Hematopoietic multipotent progenitor cell treated with erythropoietin and hydrocortisone succinate and interleukin-3 and kit ligand, for 6 days (in vitro differentiated cells): ENCODE measurements at places on chromosomes 5 and 9.

- DNase-seq: no peak
Observed at GRCh38 chr5:168005093-168005492, 286.4 kb upstream of the WWC1 start.

- DNase-seq: no peak
Observed at GRCh38 chr5:15943487-15943886, 236.1 kb downstream of the MARCHF11 start.

DNA sequence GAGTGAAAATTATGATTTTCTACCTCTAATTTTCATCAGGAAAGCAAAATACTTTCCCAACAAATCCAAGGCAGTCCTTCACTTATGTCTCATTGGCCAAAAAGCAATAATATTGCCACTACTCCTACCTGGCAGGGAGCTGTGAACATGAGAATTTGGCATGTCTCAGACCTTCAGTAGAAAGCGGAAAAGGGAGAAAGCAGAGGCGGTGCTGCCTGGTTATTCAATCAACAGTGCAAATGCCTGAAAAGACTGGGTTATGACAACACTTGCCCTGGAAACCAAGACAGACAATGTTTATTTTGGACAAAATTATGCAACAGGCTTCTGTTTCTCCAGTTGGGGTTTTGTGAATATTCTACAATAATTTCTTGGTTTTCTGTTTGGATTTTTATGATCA, 194.4 kb downstream of the TAF11L14 start:
- DNase-seq: no peak

GRCh38 chr9:7103771-7104170, 346.0 kb downstream of the KDM4C start:
- no peak for DNase-seq

DNA sequence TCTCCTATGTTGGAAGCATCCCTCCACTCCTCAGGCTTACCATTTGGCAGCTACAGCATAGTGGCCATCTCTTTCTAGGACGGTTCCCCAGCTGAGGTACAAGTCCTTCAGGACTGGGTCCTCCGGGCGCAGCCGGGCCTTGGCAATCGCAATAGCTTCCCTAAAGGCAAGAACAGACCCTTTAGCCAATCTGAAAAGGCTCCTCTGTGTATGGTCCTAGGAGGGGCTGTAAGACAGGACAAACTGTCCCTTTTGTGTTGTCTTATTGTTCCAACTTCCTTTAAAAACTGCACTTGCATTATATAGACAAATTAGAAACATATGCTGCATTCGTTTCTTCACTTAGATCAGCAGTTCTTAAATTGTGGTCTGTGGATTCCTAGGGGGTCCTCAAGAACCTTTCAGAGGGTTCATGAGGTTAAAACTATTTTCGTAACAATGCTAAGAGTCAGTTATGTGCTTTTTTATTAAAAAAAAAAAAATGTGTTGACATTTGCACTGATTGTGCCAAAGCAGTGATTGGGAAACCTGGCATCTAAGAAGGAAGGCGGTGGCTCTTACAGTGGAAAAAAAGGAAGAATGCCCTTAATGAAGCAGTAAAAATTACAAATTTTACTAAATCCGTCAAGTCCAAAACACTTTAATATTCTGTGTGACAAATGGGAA, 38.7 kb downstream of the GEMIN5 start:
- no peak for DNase-seq

GRCh38 chr5:17129093-17129849, 88.2 kb upstream of the BASP1 start:
- DNase-seq: no peak

DNA sequence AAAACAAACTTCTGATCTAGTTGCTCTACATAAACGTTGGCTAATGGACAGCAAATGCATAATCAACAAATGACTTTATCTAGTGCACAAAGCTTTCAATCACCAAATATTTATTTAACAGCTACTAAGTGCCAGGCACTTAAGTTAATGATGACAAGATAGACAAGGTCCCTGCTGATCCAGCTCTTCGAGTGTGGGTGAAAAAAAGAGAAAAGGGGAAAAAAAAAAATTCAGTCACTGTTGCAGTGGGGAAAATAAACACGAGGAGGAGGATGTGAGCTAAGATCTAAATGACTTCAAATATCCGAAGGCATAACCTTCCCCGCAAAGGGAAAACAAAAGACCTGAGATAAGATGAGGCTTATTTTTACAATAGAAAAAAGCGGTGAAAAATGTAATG, 9.6 kb downstream of the PSIP1 start:
- DNase-seq: no peak

GRCh38 chr9:121220996-121221663, 19.5 kb upstream of the RAB14 start:
- no peak for DNase-seq

GRCh38 chr9:76985581-76985980, 33.9 kb upstream of the FOXB2 start:
- peak; percentile 15 for DNase-seq

- no peak for DNase-seq
Observed at GRCh38 chr5:80296121-80296520, 23.7 kb upstream of the SPZ1 start.

DNA sequence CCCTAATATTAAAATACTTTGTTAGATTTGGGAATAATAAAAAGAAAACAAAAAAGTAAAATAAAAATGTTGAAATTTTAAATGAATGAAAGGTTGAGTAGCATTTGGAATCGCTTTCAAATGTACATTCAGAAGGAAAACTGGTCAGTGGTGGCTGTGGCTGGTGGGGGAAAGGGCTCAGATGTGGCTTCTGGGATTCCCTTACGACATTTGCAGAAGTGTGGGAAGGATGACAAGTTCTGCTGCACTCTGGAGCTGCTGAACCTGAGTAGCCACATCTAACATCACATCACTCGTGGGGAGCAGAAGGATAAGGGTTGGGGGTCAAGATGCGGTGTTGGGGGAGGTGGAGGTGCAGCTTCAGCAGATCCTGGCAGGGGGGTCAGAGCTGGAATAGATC, 25.6 kb upstream of the CAST start:
- no peak for DNase-seq

GRCh38 chr5:76582230-76583162, 40.7 kb downstream of the F2RL2 start:
- peak; percentile 75 for DNase-seq

DNA sequence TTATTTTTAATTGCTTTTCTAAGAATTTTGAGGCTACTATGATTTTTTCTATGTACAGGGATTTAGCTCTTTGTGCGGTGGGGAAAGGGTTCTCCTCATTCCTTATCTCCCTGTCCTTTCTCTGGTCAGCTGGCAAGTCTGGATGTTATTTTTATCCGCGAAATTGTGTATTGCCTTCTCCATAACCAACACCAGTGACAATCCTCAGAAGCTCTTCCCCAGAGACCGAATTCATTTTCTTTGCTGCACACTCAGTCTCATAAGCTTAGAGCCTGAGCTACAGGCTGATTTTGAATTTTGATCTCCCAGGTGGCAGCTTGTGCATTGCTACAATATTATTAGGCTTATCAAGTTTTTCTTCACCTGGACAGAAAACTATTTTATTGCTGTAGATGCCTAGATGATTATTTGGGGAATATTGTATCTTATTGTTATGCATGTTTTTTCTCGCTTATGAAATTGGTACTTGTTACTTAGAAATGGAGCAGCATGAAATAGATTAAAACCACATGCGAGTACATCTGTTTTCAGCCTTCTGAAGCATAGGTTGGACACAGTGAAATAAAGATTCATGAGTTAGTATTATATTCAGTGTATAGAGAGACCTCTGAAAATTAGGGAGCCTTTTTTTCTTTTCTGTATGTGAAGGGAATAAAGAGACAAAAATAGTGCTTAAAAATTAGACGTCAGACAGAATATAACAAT, 27.3 kb downstream of the CPEB4 start:
- DNase-seq: no peak

DNA sequence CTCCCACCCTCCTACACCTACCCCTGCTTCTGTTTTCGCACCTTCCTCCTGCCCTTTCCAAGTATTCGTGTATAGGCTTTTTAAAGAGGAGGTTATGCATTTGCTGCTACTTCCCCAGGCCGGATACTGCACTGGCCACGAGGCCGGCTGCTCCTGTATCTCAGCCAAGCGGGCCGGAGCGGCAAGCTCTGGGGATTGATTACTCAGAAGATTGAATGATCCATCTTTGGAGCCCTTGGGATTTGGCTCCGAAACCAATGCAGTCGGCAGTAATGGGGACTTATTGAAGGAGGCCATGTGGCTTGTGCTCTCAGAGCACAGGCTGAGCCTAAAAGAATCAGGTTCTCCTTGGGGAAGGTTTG, 405.3 kb downstream of the TLE4 start:
- no peak for DNase-seq

- DNase-seq: no peak
Observed at GRCh38 chr5:848671-849111, 2.1 kb downstream of the ZDHHC11 start.

DNA sequence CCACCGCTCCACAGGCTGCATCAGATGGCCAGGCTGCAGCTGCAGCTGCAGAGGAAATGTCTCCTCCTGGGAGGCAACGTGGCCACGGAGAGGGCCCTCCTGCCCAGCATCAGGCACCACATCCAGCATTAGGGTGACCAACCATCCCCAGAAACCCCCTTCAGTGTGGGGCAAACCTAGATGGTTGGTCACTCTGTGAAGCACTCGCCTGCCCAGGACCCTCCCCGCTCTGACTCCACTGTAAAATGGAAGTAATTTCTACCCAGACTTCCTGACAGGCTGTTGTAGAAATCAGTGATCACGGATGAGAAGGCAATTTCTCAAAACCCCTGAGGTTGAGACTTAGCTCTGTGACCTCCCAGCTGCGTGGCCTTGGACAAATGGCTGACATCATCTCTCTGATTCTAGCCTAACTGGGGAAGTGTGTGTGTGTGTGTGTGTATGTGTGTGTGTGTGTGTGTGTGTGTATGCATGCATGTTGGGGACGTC, 31.6 kb downstream of the B4GALT1 start:
- peak; percentile 43 for DNase-seq
